ENCODE measurements at places on chromosomes 12 and 14.

- DNase-seq = peak; percentile 87
Observed at GRCh38 chr12:94704452-94705306, 54.3 kb upstream of the TMCC3 start.

DNA sequence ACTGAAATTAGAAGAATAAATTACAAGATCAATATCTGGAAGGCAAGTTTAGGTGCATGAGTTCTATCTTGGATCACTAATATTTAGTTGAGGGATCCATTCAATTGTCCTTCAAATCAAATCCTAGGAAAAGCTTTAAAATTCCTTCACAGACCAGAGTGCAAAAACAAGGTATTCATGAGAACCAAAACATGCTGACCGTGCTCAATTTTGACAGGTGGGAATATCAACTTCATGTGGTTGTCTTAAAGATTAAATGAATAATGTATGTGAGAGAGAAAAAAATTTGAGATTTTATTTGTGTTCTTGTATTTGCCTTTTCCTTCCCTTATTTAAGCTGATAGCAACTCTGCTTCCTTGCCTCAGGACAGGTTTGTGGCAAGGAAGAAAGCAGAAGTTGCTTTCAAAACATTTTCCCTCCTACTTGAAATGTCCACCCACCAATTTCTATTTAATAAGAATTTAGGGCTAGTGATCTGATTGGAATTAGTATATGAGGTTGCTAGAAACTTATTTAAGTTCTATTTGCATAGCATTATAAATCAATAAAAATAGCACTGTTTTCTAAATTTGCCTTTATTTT lies 4.9 kb upstream of the PPP1R12A start:
- DNase-seq = no peak

DNA sequence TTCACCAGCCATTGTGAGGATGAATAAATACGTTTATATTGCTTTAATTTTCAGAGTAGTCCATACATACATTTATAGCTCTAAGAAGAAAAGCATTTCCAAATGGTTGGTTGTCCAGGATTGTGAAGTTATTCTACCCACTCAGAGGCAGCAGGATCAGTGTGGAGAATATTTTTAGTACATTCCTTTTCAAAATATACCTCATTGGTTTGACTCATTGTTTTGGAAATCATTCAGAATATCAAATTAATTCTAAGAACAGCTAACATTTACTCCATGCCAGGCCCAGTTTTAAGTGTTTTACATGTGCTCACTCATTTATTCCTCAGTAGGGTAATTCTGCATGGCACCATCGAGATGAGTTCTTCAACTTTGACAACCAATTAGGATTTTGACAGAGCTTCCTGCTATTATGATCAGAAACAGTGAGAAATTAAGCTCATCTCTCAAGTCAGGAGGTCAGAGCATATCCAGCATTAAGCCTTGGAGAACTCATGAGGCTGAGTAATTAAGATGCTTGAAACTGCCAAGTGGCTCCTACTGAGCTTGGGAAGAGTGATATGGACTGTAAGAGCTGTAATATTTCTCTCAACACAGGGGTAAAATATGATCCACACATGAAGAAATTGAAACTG lies 153.3 kb upstream of the CLEC14A start:
- peak; percentile 19 for DNase-seq

DNA sequence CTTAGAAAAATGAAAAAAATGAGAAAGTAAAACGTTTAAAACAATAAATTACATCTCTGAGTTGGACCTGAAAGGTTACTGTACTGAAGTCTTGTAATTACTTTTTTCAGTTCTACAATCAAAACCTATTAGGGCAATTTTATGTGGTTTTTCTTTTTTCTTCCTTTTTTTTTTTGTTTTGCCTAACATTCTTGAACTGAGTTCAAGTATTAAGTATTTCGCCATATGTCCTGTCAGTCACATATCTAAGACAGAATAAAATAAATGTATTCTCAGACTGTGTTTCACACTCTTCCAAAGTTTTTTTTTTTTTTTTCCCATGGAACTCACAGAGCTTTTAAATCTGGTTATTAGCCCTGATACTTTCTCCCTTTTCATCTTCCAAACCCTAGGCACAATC lies 172.0 kb downstream of the BCAT1 start:
- no peak for DNase-seq

GRCh38 chr12:52074971-52075724 lies 4.4 kb upstream of the SMIM41 start:
- no peak for DNase-seq

Data from astrocyte of the spinal cord (primary cell).